ENCODE measurements at places on chromosomes 1 and 21.

- DNase-seq, result peak; percentile 10
Measured at GRCh38 chr1:45876000-45876617, 72.7 kb downstream of the MAST2 start.

DNA sequence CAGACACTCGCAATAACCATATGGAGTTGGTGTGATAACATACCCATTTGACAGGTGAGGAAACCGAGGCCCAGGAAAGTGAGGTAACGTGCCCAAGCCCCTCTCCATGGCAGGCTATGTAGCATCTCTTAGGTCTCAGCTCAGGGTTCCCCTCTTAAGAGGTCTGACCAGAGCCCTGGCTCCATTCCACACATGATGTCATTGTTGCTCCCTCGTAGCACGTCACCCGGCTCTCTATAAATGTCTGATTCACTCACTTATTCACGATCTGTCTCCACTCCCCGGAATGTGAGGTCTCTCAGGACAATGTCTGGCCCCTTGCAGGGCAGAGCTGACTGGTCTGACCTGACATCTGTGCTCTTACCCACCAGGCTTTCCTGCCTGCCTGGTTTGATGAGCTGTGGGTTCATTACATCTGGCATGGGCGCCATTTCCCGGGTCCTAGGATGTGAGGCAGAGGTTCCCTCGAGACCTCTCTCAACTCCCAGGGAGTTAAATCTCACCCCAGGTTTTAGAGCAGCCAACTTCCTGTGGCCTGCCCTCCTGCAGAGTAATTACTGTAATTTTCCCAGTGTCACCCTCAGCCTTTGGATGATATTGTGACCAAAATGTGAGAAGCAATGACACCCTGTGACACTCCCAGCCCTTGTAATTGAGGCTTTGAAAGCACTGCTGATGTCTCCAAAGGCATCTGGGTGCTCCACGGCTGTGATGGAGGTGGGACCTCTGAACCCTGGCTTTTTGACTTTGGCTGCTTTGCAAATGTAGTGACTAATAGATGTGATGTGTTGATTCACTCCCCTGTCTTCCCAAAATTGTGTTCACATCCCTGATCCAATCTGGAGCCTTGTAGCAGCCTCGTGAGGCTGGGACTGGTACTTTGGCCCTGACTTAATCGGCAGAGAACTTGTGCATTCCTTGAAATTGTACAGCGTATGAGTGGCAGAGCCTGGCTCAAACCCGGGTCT lies 10.6 kb downstream of the ACTL8 start:
- no peak for DNase-seq

DNA sequence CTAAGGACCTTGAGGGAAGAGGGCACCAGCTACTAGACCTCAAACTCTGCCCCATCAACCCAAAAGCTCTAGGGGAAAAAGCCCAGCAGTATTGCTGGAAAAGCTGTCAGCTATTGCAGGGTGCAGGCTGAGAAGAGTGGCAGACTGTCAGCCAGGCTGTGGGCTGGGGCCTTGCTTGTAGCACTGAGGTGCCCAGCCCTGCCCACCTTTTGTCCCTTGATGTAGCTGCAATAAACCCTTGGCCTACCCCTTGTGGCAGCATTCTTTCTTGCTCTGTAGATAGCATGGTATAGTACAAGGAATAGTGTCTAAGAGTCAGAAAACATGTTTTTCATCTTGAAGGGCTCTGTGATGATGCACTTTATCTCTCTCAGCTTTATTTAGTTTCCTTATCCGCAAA lies 39.4 kb downstream of the CDC14A start:
- no peak for DNase-seq

DNA sequence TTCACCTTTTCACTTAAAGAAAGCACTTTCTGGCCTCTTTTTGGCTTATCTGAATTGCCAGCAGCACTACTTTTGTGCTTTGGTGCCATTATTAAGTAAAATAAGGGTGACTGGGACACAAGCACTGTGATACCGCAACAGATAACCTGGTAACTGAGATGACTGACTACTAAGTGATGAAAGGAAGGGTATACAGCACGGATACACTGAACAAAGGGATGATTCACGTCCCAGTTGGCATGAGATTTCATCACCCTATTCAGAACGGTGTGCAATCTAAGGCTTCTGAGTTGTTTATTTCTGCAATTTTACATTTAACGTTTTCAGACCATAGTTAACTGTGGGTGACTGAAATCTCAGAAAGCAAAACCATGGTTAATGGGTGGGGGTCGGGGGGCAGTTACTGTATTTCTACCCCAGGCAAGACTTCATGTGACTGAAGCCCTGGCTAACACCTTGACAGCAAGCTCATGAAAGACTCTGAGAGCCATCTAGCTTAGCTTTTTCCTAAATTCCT lies 102.8 kb downstream of the CLIC6 start:
- no peak for DNase-seq

DNA sequence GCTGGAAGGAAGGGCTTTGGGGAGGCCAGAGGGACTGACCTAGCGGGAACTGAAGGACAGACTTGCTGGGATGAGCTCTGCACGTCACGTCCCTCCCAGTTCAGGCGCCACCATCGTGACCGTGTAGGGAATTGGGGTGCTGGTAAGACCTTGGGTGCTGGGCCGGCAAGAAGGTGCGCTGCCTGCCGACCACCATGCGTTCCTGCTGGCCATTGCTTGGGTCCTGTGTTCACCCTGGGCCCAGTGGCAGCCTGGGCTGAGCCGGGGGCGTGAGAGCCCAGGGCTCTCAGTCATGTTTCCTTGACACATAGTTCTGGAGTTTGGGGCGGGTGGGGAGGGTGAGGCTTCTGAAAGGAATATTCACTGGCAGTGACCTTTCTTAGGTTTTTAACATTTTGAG lies 176.0 kb downstream of the CAMTA1 start:
- DNase-seq, result no peak

DNA sequence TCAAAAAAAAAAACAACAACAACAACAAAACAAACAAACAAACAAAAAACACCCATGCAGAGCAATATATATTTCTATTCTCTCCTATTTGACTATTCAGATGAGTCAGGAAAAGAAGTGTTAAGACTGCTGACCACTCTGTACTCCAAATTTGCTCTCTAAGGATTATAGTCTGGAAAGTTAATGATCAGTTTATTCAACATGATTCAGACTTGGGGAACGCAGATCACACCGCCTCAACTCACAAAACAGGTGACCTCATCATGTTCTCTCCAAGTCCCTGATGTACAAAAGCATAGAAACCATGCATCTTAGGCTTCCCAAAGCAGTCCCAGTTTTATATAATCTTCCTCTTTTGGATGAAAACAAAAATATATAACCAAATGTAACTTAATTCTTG lies 51.9 kb upstream of the PRRC2C start:
- no peak for DNase-seq

DNA sequence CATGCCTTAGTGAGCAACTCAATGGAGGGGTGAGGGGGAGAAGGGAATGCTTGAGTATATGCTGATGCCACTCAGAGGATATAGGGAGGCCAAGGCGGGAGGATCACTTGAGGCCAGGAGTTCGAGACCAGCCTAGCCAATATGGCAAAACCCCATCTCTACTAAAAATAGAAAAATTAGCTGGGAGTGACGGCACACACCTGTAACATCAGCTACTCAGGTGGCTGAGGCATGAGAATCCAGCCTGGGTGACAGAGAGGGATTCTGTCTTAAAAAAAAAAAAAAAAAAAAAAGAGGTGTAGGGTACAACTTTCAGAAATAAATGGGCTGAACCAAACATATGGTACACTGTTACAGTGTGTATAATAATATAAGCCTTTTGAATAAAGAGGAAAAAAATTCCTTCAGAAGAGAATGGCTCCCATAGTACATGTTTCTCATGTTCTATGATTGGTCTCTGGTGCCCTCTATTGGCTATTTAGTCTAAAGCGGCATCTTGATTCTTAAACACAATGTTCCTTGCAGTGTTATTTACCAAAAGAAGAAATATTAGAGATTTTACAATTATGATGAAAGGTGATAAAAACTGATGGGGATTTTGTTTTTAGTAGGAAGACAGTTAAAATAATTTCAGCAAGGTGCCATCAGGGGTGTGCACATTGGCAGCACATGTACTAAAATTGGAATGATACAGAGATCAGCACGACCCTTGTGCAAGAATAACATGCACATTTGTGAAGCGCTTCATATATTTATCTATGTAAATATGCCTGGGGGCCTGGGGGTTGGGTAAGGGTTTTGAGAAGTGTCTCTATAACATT lies 109.8 kb downstream of the PATJ start:
- DNase-seq, result peak; percentile 51

- DNase-seq, result no peak
Measured at GRCh38 chr1:188949701-188950100, 1528.0 kb downstream of the BRINP3 start.

- no peak for DNase-seq
Measured at GRCh38 chr21:43910460-43910859, 45.4 kb downstream of the AGPAT3 start.

- no peak for DNase-seq
Measured at GRCh38 chr21:33015096-33015495, 10.6 kb upstream of the OLIG2 start.

GRCh38 chr1:204287466-204287891 lies 72.2 kb downstream of the PLEKHA6 start:
- DNase-seq, result no peak

DNA sequence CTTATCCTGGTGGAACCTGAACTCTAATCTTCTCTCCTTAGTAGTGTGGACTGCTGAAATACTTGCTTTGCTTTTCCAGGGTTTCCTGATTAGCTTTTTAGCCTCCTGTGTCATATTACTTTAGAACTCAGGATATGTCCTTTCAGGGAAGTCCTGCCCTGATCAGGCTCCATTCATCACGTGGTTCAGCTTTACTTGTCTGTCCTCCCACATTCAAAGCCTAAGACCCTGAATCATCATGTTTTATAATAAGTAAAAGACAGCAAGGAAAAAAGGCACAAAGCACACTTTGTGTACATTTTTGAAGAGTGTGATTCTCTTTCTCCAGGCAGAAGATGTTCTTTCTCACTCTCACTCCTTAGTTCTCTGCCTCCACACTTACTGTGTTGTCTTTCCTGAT lies 70.6 kb downstream of the PATJ start:
- no peak for DNase-seq

- no peak for DNase-seq
Measured at GRCh38 chr1:178218550-178218949, 124.6 kb downstream of the RASAL2 start.
